ENCODE measurements at places on chromosomes 12 and 14. TPM values are rescaled to one million over a fixed set of nuclear protein-coding genes. Genes with fewer than 3 reads are reported as not detected.

- no peak for DNase-seq
Measured at GRCh38 chr12:56375598-56376434, 13.2 kb upstream of the APOF start.

TEX52 gene
- polyA plus RNA-seq: 0.89 TPM

- DNase-seq: peak; percentile 71
Measured at GRCh38 chr12:89326239-89327040, 25.9 kb downstream of the DUSP6 start.

DNA sequence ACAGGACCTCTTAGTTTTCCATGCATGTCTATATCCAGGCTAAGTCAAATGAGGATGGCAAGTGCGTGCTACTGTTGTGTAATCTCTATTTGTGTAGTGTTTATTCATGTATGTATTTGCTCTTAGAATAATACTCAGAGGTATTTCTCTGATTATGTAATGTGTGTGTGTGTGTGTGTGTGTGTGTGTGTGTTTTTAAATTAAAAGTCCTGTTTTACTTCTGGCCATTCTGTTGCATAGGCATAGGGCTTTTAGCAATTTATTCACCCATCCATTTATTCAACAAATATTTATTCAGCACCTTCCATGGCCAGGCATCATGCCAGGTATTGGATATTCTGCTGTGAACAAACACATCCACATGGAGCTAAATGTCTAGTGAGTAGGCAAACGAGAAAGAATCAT is 63.5 kb downstream of the PELI2 start:
- DNase-seq: no peak

DNA sequence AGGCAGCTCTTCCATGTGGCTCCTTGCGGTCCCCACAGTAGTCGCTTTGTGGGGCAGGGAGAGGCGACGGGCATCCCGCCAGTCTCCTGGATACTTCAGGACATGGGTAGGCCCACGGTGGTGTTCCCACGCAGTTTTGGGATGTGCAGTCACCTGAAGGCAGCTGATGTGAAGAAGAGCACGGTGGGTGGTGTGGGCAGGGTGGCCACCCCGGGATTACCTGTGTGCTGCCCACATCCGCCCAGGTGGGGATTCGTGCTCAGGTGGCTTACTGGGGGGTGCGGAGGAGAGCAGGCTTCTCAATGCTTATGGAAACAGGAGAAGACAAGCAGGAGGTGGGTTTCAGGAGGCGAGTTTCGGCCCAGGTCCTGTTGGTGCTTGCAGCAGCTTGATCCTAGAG is 28.4 kb upstream of the TDRD9 start:
- DNase-seq: no peak

- no peak for DNase-seq
Measured at GRCh38 chr12:3152892-3153291, 75.7 kb downstream of the TSPAN9 start.

DNA sequence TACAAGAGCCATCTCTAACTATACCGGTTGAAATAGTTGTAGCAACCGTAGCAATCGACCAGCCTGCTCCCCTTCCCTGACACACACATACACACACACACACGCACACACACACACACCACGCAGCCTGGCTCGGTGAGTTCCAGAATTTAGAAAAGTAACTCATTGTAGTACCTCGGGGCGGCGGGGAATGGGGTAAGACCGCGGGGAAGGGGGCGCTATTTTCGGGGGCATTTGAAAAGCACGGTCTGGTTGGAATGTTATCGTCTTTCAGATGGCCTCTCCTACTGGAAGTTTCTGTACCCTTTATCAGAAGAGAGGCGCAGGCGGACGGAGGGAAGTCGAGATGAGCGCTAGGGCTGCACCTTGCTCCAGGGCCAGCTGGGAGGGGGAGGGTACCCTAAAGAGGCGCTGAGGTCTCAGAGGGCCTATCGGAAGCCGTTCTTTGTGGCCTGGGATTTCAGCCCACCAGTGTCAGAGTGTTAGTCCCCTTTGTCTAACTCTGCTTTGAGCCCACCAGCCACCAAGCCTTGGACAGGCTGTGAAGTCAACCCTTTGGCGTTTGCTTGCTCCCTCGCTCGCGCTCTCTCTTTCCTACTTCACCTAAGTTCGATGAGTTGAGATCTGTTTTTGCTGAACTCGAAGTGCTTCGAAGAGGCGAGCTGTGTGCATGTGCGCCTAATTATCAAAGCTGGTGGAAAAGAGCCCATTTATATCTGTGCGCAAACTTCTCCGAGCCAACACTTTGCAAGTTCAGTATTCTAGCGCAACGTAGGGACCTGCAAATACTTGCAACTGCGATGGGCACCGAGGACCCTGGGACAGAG is 837 bp downstream of the COL2A1 start:
- DNase-seq: no peak

Data from renal cortex interstitium (tissue), 15 donors.